ENCODE measurements at places on chromosomes 4 and X.
A peak's percentile ranks its signal among the peaks of the same experiment; 100 is the strongest.

DNA sequence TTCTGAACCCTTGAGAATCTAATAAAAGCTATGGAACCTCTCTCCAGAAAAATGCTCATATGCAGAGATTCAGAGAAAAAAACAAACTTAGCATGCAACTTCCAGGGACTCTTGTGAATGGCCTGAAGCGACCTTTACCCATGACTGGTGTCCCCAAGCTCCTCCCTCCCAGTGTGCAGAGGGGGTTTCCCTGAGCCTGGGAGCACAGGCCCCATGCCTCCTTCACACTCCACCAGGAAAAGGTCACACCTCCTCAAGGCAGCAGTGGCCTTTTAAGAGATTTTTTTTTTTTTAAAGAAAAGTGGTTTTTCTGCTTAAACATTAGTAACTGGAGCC, 13.3 kb upstream of the UBA6 start:
- DNase-seq: no peak

DNA sequence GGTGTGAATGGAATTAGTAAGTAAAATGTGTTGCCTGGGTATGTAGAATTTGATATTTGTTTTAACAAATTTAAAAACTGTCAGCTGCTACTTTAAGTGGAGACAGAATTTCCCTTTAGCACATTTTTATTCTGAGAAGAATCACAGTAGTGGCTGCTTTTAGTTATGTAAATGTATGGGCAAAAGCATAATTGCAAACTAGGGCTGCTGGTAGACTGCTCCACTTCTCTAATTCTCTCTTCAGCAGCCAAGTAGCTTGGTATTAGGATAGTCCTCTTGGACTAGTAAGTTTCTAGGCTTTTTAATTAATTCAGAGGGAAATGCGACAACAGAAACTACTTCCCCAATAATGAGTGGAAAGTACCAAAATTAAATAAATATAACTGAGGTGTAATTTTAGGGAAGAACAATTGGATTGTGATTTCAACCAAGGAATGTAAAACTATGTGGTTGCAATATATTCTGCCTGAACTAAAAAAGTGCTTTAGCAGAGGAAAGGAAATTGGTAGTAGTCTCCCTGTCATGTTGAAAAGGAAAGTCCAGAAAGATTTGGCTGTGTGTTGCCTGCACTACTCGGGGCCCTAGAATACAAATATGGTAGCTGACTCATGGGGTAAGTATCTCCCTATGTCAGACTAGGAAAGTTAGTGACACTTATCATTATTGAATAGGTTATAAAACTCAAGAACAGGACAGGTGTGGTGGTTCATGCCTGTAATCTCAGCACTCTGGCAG, 9.2 kb upstream of the EIF4E start:
- no peak for DNase-seq

DNA sequence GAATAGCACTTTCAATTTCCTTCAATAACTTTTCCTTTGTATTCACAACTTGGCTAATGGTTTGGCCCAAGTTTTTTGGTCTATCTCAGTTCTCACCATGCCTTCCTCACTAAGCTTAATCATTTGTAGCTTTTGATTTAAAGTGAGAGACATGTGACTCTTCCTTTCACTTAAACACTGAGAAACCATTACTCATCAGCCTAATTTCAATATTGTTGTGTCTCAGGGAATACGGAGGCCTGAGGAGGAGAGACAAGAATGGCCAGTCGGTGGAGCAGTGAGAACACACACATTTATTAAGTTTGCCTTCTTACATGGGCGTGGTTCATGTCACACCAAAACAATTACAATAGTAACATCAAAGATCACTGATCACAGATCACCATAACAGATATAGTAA, 56.7 kb downstream of the TSPAN5 start:
- DNase-seq: no peak

DNA sequence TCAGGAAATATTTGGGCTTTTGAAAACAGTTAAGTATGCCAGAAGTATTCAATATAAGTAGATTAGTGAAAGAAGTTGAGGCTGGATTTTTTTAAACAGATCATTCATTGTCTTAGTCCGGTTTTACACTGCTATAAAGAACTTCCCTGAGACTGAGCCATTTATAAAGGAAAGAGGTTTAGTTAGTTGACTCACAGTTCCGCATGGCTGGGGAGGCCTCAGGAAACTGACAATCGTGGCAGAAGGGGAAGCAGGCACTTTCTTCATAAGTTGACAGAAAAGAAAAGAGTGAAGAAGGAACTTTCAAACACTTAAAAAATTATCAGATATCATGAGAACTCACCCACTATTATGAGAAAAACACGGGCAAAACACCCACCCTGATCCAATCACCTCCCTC, 31.1 kb upstream of the CYLC1 start:
- no peak for DNase-seq

- DNase-seq: no peak
These were observed 84.2 kb downstream of the GPR143 start for GRCh38 chrX:9681422-9681821.

- no peak for DNase-seq
These were observed 5.4 kb upstream of the PRDM5 start for GRCh38 chr4:120927801-120928409.

- DNase-seq: no peak
These were observed 175.4 kb downstream of the NPFFR2 start for GRCh38 chr4:72207196-72207595.

DNA sequence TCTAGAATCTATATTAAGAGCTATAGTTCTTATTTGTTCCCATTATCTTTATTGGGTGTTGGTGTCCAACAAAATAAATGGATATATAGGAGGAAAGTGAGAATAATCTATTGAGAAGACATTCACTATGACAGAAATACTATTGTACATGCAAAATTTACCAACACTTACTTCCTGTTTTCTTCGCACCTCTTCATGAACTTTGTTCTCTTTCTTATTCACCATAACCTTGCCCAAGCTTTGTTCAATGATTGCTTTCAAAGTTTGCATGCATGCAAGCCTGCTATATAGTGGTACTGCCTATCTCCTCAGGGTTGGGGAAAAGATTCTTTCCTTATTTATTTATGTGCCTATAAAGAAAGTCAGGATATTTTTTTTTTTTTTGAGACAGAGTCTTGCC, 176.4 kb upstream of the JADE1 start:
- no peak for DNase-seq

GRCh38 chr4:1748465-1748995, 27.2 kb downstream of the TACC3 start:
- peak; percentile 48 for DNase-seq

DNA sequence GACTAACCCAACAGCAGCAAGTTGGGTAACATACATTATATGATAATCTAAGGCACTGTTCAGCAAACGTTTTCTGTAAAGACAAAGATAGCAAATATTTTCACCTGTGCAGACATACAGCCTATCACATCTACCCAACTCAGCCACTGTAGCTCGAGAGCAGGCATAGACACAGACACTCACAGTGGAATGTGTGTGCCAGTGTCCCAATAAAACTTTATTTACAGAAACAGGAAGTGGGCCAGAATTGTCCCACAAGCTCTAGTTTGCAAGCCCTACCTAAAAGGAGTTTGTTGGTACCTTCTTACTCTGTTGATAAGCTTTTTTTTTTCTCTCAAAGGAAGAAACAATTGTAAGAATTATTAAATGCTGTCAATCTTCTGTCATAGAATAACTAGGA, 11.9 kb upstream of the FAM9A start:
- no peak for DNase-seq

DNA sequence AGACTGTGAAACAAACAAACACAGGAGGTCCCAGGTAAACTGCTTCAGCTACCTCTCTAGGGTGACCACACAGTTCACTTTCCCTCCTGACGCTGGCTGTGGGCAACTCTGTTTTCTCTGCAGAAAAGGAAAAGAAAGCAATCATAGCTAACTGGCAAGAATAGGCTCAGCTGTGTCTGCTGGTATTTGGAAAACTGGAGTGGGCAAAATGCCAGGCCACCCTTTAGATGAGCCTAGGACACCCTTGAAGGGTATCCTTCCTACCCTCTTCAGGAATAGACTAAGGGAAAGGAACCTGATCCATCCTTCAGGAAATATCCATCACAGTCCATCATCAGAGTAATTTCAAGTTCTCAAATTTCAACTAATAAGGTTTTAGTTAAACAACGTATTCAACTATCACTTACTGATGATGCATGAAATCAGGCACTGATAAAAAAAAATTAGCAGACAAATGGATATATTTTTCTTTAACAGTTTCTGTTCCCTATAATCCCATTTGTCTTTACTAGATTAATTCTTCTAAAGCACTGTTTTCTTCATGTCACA, 60.9 kb downstream of the CAMK2D start:
- DNase-seq: no peak

- no peak for DNase-seq
These were observed 180.1 kb upstream of the S100G start for GRCh38 chrX:16469870-16470269.

- DNase-seq: no peak
These were observed 8.5 kb downstream of the RBM47 start for GRCh38 chr4:40621229-40621591.

- DNase-seq: no peak
These were observed 220.6 kb upstream of the ZC4H2 start for GRCh38 chrX:65196758-65197360.

DNA sequence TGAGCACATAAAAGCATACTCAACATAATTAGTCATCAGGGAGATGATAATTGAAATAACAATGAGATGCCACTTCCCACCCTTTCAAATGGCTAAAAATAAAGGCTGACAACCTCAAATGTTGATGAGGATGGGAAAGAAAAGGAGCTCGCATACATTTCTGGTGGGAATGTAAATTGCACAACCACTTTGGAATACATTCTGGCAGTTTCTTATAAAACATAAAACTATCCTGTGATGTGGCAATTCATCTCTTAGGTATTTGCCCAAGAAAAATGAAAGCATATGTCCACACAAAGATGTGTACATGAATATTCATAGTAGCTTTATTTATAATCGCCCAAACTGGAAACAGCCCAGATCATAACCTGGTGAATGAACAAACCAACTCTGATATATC, 687 bp upstream of the ZNF275 start:
- DNase-seq: no peak

GRCh38 chrX:48937054-48937907, 18.5 kb upstream of the PIM2 start:
- peak; percentile 81 for DNase-seq

DNA sequence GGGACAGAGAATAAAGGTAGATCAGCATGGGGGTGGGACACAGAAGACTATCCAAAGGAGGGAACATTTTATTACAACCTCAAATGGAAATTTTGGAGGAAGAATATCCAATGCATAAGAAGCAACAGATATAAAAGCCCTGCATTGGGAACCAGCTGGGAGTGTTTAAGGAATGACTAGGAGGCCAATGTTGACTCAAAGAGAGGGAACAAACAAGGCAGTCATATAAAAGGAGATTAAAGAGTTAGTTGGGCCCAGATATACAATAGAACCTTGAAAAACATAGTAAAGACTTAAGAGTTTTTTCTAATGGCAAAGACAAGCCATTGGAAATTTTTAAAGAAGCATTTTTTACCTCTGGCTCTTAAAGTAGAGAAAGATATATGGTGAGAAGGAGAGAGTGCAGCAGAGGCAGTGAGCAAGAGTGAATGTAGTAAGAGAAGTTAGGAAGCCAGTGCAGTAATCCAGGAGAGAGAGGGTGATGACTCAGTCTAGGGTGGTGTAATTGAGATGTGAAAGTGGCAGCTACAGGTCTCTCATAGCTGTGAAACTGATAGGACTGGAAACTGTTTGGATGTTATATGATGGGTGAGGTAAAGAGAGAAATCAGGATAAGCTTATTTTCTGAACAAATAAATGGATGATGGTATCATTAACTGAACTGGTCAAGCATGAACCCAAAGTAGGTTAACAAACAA, 182.2 kb upstream of the ATOH1 start:
- no peak for DNase-seq

- DNase-seq: no peak
These were observed 55.7 kb upstream of the CCDC160 start for GRCh38 chrX:134181275-134181660.

DNA sequence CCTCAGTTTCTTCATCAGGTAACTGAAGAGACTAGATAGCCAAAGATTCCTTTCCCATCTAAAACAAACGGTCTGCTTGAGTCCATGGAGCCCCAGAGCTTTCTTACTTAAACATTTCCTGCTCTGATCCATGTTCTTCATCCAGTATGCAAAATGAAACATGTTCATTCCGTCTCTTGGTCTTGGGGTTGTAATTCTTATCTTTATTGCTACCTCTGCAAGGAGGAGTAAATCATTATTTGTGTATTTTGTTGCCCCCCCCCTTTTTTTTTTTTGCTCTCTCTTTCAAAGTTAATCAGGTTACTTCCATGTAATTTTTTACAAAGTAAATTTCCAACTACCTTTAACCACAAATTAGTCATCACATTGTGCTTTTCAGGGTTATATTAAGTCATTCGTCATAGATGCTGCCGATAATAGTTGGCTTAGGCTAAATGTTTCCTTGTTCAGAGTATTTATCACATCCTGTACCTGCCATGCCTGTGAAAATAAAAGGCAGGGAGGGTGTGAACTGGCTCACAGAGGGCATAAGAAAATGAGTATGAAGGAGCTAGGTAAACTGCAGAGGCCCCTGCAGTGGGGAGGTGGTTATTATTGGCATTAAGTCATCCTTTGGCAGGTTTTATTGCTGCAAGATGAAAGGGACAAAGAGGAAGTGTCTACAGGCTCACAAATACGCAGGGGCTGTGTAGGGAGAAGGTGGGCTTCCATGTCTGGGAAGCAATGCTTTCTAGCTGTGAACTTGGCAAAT, 76.7 kb upstream of the HS3ST1 start:
- DNase-seq: no peak

DNA sequence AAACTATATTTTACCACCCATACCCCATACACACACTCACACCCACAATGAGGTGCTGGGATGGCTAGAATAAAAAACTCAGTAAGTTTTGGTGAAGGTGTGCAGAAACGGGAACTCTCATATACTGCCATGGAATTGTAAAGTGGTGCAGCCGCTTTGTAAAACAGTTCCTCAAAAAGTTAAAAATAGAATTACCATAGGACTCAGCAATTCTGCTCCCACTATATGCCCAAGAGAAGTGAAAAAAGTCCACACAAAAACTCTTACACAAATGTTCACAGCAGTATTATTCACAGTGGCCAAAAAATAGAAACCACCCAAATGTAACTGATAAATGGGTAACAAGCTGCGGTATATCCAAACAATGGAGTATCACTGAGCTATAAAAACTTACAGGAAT, 6.5 kb downstream of the CENPU start:
- DNase-seq: no peak

- no peak for DNase-seq
These were observed 166.6 kb downstream of the LHFPL1 start for GRCh38 chrX:112513154-112513553.

- DNase-seq: no peak
These were observed 147.6 kb downstream of the FSTL5 start for GRCh38 chr4:162016219-162016618.

DNA sequence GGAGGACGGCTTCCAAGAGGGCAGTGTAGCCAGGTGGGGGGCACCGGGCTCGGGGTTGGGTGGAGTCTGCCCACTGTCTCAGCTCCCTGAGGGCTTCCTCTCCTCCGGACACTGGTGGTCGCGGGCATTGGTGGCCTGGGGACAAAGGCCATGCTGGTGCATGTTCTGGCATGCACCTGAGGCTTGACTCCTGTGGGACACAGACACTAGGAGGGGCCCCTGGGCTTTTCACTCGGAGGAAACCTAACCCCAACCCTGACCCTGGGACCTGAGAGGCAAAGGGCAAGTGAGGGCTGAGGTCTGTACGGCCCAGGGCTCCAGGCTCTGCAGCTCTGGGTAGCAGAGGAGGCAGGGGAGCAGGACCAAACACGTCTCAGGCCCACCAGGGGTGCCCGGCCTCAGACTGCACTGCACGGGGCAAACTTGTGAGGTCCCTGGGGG, 22.3 kb upstream of the FGFR3 start:
- DNase-seq: no peak
